ENCODE measurements at places on chromosomes 7 and 10.

- no peak for DNase-seq
Observed at GRCh38 chr7:150842018-150842417, 10.3 kb upstream of the AOC1 start.

DNA sequence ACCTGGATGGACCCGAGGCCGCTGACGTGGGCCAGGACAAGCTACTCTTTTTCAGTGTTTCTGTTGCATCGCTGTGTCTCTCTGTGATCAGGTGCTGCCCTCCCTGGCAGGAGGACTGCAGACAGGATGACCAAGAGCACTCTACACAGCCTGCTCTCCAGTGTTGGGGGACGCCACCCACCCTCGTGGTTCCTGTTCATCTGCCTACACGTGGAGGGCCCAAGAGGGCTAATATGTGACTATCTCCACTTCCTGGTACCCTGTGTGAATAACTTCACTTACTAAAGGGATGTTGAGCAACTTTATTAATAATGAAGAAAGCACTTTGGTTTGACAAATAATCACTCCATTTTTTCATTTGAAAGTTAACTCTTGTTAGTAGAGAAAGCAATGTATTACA is 101.3 kb downstream of the EGFR start:
- DNase-seq: no peak

DNA sequence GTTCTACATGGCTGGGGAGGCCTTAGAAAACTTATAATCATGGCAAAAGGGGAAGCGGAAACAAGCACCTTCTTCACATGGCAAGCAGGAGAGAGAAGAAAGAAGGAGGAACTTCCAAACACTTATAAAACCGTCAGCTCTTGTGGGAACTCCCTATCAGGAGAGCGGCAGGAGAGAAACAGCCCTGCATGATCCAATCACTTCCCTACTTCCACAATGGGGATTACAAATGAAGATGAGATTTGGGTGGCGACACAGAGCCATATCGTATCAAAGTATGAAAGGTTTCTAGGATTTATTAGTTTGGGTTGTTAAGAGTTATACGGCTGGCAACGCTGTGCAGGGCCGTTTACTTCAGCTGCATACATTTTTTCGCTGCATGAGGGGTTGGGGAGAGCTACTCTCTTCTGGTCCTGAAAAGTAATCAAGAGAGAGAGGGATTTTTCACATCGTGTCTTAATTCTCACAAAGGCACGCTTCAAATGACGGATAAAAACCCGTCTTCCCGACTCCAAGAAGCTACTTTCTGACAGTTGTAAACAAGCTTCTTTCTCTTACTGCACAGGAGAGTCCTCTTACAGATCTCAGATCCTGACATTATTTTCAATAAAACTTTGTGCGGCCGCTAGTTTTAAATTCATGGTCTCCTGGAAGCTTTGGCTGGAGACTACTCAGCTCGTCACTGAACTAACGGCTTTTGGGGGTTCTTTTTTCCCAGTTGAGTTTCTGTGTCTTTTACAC is 751 bp upstream of the GTPBP10 start:
- DNase-seq: no peak

DNA sequence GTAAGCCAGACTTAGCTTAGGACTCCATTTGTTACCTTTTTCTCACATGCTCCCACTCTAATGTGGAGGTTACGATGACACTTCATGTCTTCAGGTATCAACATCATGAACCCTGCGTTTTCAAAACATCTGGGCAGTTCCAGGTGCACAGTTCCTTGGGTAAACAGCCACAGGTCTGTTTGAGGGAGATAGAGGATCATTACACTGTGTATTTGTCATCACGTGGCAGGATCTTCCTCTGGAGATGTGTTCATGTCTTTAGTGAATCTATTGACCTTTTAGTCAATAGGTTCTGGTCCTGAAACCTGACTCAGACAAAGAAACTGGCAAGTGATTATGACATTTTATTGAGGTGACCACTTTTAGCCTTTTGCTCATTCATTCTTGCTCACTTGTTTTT is 145.5 kb downstream of the ANKRD7 start:
- DNase-seq: no peak

- no peak for DNase-seq
Observed at GRCh38 chr7:135719688-135720087, 8.3 kb downstream of the SLC13A4 start.

DNA sequence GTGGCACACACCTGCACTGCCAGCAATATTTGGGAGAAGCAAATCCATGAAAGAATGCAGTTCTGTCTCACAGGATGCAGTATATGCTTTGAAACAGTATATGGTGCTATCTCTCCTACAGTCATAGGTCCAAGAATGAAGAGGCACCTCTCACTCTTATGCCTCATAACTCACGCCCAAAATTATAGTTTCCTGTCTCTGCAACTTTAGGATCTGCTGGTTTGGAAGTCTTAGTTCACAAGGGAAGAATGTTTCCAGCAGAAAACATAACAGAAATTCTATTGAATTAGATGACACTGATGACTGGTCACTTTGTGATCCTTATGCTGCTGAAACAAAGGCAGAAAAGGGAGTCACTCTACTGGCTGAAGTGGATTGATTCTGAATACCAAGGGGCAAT is 5.7 kb downstream of the C10orf67 start:
- no peak for DNase-seq

- DNase-seq: peak; percentile 36
Observed at GRCh38 chr7:24978843-24979469, 1.0 kb downstream of the OSBPL3 start.

All from activated T-cell treated with anti-CD3 and anti-CD28 coated beads, Interleukin-2, amount 50 U/mL, for 1 hour (primary cell).